ENCODE measurements at places on chromosomes 11 and 22.
A peak's percentile ranks its signal among the peaks of the same experiment; 100 is the strongest.

- DNase-seq = no peak
Observed at GRCh38 chr11:62976109-62976508, 8.7 kb downstream of the SLC22A6 start.

- no peak for DNase-seq
Observed at GRCh38 chr11:4181782-4182721, 87.5 kb downstream of the RRM1 start.

DNA sequence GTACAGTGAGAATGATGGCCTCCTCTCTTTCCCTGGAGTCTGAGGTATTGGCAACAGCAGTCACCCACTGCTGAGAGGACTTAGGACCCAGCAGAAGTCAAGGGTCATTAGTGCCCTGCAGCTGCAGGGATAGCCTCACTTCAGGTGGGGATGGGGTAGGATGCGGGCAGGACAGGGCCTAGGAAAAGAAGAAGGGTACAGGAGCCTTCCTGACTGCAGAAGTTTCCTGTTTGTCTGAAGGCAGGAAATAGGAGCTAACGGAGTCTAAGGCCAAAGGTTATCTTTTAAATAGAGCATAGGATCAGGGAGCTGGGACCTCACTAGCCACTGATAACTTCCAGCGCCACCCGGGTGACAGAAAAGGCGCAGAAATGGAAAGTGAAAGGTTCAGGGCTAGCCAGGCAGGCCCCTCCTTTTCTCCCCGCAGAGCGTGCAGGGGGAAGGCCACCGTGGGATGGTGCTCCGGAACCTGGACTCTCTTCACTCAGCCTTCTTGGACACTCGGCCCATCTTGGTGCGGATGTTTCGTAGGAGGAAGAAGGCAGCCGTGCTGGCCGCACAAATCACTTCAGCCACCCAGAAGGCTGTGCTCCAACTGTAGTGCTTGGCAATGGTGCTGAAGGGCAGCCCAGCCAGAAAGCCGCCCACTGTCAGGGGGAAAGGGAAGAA lies 6.0 kb downstream of the TRAPPC4 start:
- DNase-seq = no peak

GRCh38 chr11:33857933-33858371 lies 33.9 kb downstream of the LMO2 start:
- DNase-seq = no peak

DNA sequence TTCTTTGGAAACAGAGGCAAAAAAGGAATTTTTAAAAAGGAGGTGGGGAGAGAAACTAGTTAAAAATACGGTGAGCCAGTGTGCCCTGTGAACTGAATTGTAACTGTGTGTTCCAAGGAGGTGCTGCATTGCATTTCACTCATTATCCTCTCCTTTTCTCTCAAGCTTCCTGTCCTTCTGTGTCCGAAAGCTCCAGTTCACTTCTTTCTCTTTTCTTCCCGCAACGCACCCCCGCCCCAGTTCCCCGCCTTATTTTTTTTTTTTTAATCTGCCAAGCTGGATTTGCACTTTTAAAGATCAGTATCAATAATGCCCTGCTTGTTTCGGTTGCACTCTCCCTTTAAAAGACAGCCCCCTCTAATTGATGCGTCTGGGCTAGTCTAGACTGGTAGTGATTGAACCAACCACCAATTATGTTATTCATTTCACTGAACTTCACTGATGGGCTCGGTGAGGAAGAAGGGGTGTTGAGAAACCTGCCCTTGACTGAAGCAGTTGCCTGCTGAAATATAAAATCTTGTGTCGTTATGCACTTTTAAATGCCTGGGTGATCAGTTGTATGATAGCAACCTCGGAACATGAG lies 18.5 kb downstream of the BLID start:
- DNase-seq = no peak

DNA sequence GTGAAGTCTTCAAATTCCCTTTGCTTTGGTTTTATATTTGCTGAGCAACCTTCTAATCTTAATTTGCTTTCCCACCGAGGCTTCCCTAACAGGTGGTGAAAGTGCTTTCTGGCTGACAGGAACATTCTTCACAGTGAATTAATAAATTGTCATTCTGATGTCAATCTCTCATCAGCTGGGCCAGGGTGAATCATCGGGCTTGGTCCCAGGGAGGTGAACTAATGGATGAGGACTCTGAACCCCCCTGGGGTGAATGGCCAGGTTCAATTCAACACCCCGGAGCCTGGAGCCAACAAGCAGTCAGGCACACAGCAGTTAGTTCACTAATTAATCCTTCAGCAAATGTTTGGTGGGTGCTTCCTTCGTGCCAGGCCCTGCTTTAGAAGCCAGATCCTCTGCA lies 155.4 kb upstream of the PDGFD start:
- no peak for DNase-seq

GRCh38 chr11:34510673-34511072 lies 2.9 kb downstream of the ELF5 start:
- DNase-seq = no peak

GRCh38 chr11:117875382-117876058 lies 938 bp downstream of the FXYD6 start:
- no peak for DNase-seq

- no peak for DNase-seq
Observed at GRCh38 chr11:25485315-25485714, 846.6 kb upstream of the ANO3 start.

- no peak for DNase-seq
Observed at GRCh38 chr11:102830001-102830727, 13.2 kb downstream of the MMP3 start.

GRCh38 chr11:69574608-69575255 lies 66.2 kb upstream of the CCND1 start:
- DNase-seq = no peak

GRCh38 chr11:83566950-83567349 lies 280.8 kb upstream of the CCDC90B start:
- no peak for DNase-seq

DNA sequence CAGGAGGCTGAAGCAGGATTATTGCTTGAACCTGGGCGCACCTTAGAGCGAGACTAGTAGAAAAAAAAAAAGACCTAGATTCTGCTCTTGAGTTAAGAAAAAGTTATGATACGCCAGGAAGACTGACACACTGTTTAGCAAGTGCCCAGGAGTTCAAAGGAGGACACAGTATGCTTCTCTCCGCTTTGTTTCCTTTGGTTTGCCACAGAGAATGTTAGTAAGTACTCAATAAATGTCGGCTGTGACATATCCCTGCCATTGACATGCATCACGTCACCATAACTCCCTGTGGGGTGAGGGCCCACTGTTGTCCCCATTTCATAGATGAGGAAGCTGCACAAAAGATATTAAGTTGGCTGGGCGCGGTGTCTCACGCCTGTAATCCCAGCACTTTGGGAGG lies 7.1 kb downstream of the SPTBN2 start:
- no peak for DNase-seq

DNA sequence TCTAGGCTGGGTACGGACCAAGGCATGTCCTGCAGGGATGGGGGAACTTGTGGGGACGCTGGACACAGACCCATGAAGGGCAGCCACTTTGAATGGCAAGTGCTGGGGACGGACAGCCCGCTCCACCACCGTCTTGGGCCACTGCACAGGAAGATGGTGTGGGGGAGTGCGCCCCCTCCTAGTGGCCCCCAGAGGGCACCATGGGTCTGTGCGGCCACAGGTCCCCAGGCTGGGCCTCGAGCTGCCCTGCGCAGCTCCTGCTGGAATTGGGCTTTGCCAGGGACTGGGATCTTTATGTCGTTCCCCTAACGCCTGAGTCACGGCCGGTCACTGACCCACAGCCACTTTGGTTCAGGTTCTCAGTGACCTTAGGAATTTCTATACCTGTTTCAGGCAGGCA lies 44.4 kb downstream of the NAT10 start:
- DNase-seq = no peak

- DNase-seq = peak; percentile 24
Observed at GRCh38 chr11:63023841-63024648, 8.4 kb upstream of the SLC22A8 start.

- DNase-seq = no peak
Observed at GRCh38 chr11:19805827-19806226, 93.2 kb downstream of the NAV2 start.

GRCh38 chr11:35349897-35350296 lies 69.5 kb downstream of the SLC1A2 start:
- no peak for DNase-seq

DNA sequence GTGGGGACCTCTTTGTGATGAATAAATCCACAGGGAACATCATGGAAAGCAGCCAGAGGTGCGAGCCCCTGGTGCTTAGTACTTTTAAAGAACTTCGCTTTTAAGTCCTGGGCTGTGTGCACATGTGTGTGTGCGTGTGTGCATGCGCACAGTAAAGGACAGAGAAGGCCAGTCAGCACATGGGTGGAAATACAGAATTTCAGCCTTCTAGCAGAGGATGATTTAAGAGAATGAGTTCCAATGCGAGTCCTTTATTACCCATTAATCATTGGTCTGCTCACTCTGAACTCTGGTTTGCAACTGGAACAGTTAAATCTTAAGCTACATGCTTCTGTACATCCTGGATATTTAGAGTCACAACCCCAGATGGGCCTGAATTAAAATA lies 18.9 kb downstream of the TEAD1 start:
- DNase-seq = no peak

DNA sequence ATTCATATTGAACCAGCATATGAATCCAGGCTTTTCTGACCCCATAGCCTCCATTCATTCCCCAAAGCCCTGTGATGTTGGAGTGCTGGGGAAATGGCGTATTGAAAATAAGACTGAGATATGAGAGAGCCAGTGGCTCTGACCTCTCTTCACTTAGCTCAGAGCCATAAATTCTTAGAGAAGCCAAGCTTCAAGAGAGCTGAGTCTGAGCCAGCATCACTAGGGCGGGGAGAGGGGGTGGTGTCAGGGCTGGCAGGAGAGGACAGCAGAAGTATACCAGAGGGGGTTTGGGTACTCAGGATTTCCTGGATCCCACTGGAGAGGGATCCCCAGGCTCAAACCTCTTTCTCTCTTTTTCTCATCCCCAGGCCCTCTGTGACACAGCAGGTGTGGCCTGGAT lies 16.7 kb upstream of the MOGAT2 start:
- DNase-seq = no peak

DNA sequence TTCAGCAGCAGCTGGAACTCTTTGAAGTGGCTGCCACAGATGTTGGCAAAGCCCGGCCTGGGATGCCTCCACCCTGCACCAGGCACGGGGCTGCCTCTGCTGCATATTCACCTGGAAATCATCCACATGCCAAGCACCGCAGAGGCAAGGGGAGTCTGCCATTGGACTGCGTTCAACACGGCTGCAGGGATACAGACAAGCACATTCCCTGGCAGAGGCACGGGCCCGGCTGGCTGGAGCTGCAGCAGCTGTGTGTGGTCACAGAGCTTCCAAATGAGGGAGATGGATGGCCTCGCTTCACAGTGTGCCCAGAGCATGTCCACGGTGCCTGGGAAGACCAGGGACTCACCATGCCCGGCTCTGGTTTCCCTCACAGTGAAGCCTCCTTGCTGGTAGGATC lies 1378.9 kb downstream of the TBC1D22A start:
- DNase-seq = no peak

DNA sequence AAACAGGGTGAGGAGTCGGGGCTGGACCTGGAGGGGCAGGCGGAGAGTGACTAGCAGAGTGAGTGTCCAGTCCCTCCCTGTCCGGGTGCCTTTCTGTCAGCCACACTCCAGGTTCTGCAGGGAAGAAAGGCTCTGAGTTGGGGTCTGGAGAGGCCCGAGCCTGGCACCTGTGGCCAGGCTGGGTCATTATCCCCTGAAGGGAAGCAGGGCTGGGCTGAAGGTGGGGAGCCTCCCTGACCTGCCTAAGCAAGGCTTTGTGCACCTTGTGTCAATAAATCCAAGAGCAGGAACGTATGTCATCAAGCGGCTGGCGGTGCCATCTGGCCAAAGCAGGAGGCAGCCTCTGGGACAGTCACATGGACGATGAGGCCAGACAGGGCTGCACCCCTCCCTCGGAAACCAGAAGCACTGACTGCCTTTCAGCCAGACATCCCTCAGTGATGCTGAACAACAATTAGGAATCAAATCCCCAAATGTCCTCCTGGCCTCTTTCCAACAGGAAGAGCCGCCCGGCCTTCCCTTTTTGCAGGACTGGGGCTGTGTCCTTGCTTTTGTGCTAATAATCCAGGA lies 73.9 kb upstream of the FGF3 start:
- no peak for DNase-seq

DNA sequence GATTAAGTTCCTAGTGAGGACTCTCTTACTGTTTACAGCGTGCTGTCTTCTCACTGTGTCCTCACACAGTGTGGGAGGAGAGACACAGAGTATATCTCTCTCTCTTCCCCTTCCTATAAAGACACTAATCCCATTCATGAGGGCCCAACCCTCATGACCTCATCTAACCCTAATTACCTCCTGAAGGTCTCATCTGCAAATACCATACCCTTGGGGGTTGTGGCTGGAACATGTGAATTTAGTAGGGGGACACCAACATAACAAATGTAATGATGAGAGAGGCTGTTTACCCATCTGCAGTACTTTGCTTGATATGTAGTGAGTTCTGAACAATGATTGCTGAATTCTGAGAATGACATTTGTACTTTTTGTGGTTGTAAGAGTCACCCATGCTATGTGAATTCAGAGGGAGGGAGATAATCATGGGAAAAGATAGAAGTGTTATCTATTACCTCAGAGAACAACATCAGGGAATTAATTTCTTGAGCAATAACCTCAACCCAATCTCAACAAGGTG lies 4.9 kb upstream of the OR52W1 start:
- no peak for DNase-seq

DNA sequence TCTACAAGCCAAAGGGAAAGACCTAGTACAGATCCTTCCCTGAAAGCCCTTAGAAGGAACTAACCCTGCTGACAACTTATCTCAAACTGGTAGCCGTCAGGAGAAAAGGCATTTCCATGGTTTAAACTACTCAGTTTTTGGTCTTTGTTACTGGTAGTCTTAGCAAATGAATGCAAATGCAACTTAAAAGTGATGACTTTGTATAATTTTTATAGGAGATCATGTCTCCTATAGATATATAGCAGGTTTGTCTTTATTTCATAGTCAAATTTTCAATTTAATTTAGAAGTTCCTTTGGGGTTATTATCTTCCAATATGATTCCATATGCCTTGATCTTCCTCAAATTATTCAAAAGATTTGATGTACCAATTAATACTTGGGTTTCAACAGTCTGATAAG lies 1173.0 kb upstream of the CNTN5 start:
- DNase-seq = no peak

DNA sequence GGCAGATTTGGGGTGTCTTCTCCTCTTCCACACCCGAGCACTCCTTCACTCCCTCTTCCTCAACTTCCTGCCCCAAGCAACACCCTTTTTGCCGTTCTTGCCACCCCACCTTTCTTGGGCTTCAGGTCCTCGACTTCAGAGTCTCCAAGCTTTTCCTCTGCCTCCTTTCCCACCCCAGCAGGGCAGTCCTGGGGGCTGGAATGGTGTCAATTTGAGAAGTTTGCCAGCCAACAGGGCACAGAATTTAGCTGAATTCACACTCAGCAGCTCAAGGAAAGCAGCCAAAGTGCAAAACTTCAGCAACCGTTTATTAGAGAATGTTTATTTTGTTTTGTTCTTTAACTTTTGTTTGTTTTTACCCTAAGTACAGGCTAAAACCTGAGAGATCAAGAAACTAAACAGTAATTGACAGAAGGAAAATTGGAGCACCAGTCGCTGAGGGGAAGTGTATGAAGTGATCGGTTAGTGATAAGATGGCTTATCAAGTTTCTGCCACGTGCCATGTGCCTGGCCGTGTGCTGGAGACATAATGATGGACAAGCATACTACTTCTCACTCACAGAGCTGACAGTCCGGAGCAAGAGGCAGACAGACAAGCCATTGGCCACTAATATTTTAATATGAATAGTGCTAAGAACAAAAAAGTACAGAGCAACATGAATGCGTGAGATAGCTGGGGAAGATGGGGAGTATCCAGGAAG lies 44.4 kb downstream of the AHNAK start:
- no peak for DNase-seq

Data from caudate nucleus (tissue), 63 donors.